ENCODE measurements at places on chromosomes 2 and 18. TPM values are rescaled to one million over a fixed set of nuclear protein-coding genes. Genes with fewer than 3 reads are reported as not detected.

The PPP1R7 gene
- 61.0 TPM for total RNA-seq

The TMEM163 gene
- not detected for total RNA-seq

The NT5C1B gene
- not detected for total RNA-seq

The FBXO36 gene
- 1.4 TPM for total RNA-seq

The ARHGEF4 gene
- 9.1 TPM for total RNA-seq

The LCT gene
- total RNA-seq, result 0.03 TPM

The LYPD6 gene
- total RNA-seq, result 0.07 TPM
